ENCODE measurements at places on chromosomes 3 and 15.

GRCh38 chr3:186361246-186361761 lies 730 bp downstream of the DGKG start:
- DNase-seq, result no peak

DNA sequence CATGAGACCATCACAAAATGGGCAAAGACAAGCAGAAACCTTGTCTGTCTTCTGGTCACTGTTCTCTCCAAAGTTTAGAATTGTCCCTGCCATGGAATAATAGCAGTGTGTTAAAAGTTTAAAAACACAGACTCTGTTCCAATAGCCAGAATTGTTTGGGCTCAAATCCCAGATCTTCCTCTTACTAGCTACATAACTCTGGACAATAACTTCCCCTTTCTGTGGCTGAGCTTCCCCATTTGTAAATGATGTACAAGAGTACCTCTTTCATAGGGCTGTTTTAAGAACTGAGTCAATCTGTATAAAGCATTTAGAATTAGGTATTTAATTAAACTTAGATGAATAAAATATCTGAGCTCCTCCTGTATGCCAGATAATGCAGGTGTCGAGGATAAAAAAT lies 623.0 kb downstream of the NTRK3 start:
- DNase-seq, result no peak

DNA sequence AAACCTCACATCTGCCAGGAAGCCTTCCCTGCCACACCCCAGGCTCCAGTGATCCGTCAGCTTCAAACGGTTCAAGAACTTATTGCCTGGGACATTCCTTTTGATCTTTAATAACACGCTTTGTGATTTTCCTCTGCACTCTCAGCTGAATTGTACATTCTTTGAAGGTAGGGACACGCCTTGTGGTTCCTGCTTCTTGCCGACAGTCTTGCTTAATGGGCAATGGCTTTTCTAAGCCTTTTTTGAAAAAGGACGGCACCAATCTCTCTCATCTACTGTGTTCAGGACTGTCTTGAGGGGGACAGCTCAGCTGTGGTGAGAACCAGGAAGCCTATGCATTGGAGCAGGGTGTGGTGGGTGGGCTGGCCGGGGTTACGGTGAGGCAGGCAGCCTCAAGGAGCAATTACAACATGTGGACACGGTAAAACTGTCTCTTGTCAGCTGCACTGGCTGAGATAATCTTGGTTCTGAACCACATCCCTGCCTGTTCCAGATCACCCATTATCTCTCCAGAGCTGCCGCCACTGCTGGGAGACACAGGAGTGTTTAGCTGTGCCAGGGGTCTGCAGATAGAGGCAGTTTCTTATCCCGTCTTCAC lies 46.0 kb upstream of the GLCE start:
- no peak for DNase-seq

DNA sequence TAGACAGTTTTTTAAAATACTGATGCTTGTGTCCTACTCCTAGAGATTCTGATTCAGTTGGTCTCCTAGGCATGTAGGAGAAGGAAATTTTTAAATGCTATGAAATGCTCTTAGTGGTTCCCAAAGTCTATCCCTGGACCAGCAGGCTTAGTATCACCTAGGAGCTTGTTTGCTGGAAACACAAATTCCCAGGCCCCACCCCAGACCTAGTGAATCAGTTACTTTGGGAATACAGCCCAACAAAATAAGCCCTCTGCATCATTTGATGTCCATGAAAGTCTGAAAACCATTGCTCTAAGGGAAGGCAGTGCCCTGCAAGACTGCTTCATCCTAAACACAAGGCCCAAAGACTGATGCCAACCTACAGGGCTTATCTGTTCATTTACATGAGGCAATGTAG lies 36.3 kb downstream of the CCNL1 start:
- no peak for DNase-seq

GRCh38 chr3:55285156-55285555 lies 201.9 kb downstream of the WNT5A start:
- DNase-seq, result no peak

GRCh38 chr3:106573605-106574004 lies 704.8 kb upstream of the CBLB start:
- DNase-seq, result no peak

DNA sequence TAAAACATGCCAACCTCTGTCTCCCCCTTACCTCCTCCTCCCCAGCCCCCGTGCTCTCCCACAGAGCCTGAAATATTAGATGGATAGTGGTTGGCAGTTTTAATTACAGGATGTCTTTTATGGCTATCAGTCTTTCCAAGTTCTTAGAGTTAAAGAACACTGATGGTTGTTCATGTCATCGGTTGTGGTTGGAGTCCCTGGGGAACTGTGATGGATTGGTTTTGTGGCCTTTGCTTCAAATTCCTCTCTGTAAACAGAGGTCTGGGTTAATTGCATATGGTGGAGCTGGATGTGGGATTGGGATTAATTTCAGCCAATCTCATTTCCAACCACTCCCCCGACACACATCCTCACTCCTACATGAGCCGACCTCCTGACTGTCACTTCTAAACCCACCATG lies 164.5 kb upstream of the PROK2 start:
- no peak for DNase-seq

GRCh38 chr3:140432229-140432669 lies 245.6 kb upstream of the TRIM42 start:
- DNase-seq, result no peak

GRCh38 chr3:6671363-6671762 lies 189.6 kb upstream of the GRM7 start:
- DNase-seq, result no peak

- no peak for DNase-seq
Observed at GRCh38 chr15:93449798-93450197, 360.8 kb upstream of the RGMA start.

DNA sequence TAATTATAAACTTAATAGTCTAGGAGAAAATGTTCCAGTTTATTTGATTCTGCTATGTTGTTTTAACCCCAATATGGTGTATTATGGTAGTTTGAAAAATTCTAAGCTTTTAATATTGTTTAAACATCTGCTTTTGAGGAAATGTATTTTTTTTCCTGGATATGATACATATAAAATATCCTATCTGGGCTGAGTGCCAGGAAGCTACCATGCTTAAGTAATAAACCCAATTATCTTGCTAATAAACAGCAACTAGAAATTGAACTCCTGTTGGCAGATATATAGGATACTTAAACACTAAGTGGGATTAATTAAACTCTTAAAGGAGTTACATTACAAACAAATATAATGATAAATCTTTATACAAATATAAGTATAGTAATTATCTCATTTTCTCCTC lies 293.7 kb upstream of the GRM7 start:
- DNase-seq, result no peak

- DNase-seq, result no peak
Observed at GRCh38 chr3:161415506-161416231, 44.4 kb upstream of the SPTSSB start.

GRCh38 chr3:129347458-129347845 lies 68.8 kb downstream of the HMCES start:
- DNase-seq, result no peak

- no peak for DNase-seq
Observed at GRCh38 chr15:39947401-39948197, 13.7 kb downstream of the EIF2AK4 start.

GRCh38 chr3:62119139-62119538 lies 254.2 kb downstream of the FEZF2 start:
- DNase-seq, result no peak

GRCh38 chr15:41730543-41730942 lies 43.7 kb upstream of the MAPKBP1 start:
- peak; percentile 65 for DNase-seq

DNA sequence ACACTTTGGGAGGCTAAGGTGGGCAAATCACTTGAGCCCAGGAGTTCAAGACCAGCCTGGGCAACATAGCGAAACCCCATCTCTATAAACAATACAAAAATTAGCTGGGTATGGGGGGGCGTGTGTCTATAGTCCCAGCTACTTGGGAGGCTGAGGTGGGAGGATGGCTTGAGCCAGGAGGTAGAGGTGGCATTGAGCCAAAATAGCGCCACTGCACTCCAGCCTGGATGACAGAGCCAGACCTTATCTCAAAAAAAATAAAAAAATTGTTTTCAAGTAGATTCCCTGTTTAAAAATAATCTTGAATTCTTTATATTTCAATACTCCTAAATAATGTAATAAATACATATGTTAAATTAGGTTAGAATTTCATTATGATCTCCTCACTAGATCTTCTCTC lies 9.8 kb downstream of the HMCES start:
- no peak for DNase-seq

Data from SIG-M5 (cell line).